ENCODE measurements at places on chromosomes 1 and 21.

DNA sequence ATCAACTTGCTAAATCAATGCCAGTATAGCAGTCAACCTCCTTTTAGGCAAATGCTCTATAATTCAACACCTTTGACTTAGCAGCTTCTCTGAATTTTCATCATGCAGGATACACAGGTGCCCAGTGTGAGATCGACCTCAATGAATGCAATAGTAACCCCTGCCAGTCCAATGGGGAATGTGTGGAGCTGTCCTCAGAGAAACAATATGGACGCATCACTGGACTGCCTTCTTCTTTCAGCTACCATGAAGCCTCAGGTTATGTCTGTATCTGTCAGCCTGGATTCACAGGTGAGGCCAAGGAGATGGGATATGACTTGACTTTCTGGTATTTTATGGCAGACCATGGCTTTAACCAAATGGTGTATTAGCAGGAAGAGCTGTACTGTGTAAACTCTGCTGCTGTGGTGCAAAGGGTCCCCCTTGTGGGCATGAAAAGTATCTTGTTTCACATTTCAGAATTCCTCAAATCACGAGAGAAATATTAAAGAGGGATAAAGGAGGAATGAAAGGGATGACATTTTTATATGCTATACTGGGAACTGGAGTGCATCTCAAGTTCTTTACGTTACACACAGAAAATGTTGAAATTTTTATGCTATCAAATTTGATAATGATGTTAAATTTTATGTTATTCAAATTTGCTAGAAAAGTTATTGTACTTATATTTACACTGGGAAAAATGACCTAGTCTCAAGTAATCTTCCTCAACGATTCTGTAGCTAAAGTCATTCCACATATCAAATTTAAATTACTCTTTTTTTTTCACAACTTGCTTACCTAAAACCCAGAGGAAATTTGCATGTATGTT lies 88.9 kb downstream of the CRB1 start:
- DNase-seq = peak; percentile 37

- DNase-seq = no peak
Observed at GRCh38 chr1:43953361-43953760, 6.6 kb downstream of the IPO13 start.

GRCh38 chr1:27137544-27138075 lies 17.3 kb downstream of the SLC9A1 start:
- no peak for DNase-seq

DNA sequence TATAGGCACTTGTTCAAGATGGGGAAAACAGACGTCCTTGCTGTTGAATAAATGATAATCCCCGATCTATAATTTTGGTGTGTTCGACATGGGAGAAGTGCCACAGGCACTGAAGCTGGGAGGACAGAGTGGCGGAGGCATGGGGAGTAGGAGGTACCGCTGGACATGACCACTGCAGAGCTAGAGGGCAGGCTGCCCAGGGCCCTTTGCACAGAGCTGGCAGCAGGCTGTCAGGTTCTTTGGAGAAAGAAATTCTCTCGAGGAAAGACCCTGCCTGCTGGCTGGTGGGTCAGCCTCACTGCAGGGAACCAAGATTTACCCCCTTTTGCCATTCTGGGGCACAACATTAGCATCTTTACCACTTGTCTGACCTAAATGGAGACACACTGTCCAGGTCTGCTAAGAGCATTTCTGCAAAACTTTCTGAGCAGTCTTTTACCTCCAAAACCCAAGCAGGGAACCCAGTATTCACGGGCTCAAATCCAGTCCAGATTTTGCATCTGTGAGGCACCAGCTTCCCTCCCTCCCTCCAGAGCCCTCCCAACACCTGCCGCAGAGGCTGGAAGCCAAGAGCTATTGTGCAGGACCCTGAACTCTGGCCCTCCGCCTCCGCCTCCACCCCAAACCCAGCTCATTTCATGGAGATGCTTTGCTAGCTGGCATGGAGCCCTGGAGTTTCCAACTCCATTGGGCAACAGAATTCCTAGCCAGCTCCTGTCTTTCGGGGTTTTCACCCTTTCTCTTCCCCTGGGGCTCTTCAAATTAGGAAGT lies 142.3 kb downstream of the PLXNA2 start:
- no peak for DNase-seq

GRCh38 chr1:207935166-207935583 lies 24.2 kb upstream of the CD34 start:
- DNase-seq = no peak

- no peak for DNase-seq
Observed at GRCh38 chr1:242477944-242478343, 46.6 kb downstream of the PLD5 start.

DNA sequence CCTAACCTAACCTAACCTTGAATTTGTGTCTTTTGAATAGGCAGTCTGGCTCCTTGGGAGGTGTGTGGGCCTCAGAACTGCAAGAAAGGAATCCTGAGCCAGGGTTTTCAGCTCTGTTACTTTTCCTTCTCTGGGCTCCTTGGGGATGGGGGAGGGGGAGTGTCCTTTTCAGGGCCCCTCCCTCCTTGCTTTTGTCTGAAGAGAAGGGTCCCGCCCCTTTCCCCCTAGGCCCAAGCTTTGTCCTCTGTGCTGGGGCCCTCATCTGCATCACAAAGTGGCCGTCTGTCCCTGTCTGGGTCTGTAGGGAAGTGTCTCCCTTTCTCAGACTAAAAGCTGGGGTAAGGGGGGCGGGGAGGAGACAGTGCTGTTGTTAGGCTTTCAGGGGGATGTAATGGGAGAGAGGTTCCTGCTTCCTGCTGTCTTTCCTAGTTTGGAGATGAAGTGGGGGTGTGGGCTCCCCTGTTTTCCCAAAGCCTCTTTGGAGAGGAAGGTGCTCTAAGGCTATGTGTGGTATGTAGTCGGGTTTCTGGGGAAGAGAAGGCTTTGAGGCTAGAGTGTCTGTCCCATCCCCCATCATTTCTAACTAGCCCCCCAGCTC lies 3.1 kb downstream of the AGO1 start:
- DNase-seq = no peak

GRCh38 chr1:38680801-38681510 lies 178.6 kb downstream of the RRAGC start:
- DNase-seq = no peak

GRCh38 chr1:64574301-64574700 lies 104.4 kb downstream of the CACHD1 start:
- DNase-seq = no peak

- DNase-seq = no peak
Observed at GRCh38 chr1:152924191-152924590, 15.8 kb downstream of the IVL start.

- DNase-seq = no peak
Observed at GRCh38 chr1:145795257-145795881, 28.5 kb downstream of the RNF115 start.

DNA sequence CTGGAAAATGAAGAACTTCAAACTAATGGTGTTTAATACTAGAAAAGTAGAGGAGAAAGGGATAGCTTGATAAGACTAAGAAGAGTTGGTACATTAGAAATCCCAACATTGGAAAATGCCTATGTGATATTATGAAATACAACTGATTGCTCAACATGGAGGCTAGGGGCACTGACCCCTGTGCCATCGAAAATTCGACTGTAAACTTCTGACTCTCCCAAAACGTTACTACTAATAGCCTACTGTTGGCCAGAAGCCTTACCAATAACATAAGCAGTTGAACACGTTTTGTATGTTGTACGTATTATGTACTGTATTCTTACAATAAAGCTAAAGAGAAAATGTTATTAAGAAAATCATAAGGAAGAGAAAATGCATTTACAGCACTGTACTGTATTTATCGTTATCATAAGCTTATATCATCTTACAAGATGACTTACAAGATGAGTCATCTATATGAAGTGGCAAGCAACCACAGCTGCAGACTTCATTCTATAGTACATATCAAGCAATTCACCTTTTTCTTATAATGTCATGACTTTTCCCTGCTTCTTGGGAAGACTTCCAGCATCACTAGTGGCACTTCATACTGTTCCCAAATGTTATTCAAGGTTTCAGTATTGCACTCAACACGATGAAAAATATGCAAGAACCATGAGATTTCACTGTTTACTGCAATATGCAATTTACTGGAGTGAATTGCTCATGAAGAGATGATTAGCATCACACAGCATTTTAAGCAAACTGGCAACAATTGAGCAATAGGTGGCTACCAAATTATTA lies 12.9 kb upstream of the CTSK start:
- no peak for DNase-seq

GRCh38 chr1:110047463-110047862 lies 13.0 kb downstream of the STRIP1 start:
- DNase-seq = no peak

- DNase-seq = no peak
Observed at GRCh38 chr1:198119906-198120305, 36.9 kb upstream of the NEK7 start.

GRCh38 chr1:21277180-21277579 lies 13.1 kb downstream of the ECE1 start:
- no peak for DNase-seq

DNA sequence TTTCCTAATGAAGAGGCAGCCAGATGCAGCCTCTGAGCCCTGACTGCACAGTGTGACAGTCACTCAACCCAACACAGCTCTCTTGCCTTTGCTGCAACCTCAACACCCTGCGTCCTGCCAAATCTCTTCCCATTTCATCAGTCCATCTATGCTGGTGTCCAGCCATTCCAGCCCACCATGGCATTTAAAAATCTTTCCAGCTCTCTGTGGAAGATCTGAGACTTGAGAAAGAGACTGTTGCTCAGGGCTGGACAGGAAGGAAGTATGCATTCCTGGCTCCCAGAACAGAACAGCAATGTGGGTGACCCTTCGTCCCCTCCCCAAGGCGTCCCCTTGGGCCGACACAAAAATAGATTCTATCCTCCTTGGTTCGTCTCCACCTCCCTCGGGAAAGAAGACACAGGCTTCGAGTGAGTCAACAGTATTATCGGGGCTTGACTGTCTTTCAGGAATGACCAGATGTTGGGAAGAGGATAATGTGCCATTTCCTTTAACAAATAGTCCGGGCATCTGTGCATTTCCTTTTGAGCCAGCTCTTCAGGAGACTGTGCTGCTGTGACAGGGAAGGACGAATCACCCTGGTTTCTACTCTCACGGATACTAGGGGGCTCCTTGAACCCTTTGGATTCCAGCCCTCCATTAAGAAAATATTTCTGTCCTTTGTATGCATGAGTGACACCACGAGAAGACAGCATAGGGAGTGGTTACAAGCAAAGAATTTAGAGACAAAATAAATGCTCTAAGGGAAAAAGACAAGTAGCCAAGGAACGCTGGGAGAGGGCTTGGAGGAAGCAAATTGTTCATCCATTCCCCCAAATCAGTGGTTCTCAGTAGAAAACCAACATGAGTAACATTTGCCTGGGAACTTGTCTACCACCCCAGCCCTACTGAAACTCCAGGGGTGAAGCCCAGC lies 111.4 kb upstream of the CDC42BPA start:
- DNase-seq = no peak

DNA sequence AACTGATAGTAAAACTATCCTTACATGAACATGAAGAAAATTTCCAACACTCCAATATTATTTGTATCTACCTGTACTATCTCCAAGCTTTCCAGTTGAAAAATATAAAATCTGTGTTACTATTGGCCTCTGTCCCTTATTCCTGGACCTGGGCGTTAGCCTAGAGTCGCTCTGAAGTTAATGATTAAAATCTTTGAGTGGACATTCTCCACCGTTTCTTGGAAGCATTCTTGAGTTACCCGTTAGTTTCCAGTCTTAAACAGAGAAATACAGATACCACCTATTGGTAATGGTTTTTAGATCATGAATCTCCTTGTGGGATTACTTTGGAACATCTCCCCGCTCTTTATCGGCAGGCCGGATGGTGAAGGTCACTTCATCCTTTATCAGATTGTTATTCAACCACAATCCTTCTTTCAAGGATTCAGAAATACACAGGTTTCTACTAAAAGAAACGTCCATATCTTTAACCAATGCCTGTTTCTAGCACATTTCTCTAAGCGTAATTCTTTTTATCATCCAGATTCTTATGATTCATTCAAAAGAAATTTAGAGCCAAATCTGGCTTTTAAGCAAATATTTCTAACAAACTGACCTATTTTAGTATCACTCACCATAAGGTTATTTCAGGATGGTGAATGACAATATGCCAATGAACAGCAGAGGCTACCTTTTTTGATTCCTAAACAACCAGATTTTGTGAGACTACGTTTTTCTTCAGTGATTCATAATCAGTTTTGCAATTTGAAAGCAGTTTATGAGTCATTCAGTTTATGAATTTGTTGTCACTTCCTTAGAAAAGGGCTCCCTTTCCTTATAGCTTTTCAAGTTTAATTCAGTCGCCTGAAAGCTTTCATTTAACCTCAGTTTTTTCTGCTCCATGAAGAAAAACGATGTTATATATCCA lies 70.2 kb upstream of the ERRFI1 start:
- no peak for DNase-seq

- DNase-seq = no peak
Observed at GRCh38 chr1:20137604-20138003, 1.5 kb upstream of the PLA2G2F start.

- DNase-seq = no peak
Observed at GRCh38 chr21:33943293-33943692, 27.7 kb upstream of the ATP5PO start.
